Astrocyte of the hippocampus (primary cell): ENCODE measurements at places on chromosomes 6 and 20.

DNA sequence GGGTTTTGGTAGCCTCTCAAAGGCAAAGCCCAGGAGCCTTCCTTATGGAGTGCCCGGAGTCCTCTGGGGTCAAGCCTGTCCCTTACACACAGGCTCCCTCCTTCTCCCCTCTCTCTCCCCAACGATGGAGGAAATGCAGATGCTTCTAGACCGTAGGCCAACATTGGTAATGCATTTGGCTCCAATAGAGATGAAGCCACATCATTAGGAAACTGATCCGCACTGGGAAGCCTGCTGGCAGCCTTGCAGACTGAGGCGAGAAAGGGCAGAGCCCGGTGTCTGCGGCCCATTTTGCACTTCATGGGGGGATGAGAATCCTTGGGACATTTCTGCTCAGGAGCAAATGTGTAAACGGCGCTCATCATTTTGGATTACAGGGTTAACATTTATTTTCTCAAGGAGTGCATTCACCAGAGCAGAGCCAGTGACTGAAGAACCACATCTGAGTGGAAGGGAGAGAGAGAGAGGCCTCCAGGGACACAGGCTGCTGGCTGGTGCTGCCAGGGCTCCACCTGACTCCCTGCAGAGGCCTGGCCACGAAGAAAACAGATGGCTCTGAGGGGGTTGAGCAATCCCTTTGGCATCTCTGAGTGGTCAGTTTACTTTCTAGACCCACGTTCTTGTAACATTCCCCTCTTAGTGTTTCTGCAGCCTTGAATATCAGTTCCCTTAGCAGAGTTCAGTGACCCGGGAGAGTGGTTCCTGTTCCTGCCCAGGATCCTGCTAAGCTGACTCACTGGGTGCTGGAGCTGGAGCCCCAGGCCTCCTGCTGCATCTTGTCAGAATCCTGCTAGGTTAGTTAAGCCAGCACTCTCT lies 4.4 kb upstream of the CST3 start:
- DNase-seq: peak; percentile 65

GRCh38 chr20:19830211-19830785 lies 72.2 kb downstream of the RIN2 start:
- DNase-seq: no peak

- no peak for DNase-seq
These were observed 598.3 kb downstream of the PKHD1 start for GRCh38 chr6:51489133-51489532.

DNA sequence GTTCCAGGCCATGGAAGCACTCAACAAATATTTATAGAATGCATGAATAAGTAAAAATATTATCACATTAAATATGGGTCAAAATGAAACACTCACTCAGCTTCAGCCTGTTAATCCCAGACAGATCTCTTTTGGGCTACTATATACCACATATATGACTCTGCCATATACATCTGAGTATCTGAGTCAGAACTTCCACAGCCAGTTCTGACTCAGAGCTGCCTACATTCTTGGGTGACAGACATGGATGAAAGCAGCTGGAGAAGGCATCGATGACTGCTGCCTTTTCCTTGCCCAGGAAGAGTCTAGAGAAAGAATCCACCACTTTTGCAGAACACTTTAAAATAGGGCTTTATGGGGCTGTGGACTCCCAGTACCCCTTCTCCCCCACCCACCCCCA lies 11.5 kb upstream of the PDYN start:
- no peak for DNase-seq

- DNase-seq: no peak
These were observed 57.6 kb upstream of the CCN6 start for GRCh38 chr6:111996144-111996865.

- DNase-seq: peak; percentile 80
These were observed 102.6 kb downstream of the LAMP5 start for GRCh38 chr20:9616833-9617461.

GRCh38 chr20:30594112-30594511 lies 663.4 kb upstream of the DEFB115 start:
- no peak for DNase-seq

GRCh38 chr6:43242908-43243663 lies at the start of gene TTBK1:
TTBK1 (plus strand) TSS chr6:43243481; CDS start chr6:43246661, 3,180 bp downstream.
- peak; percentile 32 for DNase-seq

DNA sequence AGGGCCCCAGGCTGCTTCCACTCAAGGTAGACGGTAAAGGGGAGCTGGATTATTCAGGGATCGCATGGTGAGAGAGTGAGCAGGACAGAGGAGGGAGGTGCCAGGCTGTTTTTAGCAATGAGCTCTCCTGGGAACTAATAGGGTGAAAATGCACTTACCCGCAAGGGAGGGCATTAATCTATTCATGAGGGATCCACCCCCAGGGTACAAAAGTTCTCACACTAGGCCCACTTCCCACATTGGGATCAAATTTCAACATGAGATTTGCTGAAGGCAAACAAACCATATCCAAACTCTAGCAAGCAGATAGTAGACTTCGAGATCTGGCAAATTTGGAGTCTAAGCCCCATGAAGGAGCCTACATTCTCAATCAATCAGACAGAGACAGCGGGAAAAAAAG lies 408.6 kb downstream of the RNF144B start:
- DNase-seq: no peak

- no peak for DNase-seq
These were observed 23.9 kb upstream of the TOP1 start for GRCh38 chr20:41004531-41005360.

DNA sequence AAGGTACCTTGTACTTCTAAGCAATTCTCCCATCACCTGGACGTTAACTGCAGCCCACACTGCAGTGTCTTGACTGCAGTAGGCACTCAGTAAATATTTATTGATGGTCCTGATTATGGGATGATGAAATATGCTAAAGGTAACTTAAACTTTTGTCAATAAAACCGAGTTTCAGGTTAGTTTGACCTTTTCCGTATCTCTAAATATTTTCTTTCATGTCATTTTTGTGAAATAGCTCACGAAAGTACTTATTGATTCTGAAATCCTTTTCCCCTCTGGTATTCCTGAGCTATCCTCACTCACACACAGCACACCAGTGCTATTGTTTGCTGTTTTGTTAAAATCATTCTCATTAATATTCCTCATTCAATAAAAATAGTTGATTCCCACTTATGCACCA lies 149.4 kb upstream of the ESR1 start:
- no peak for DNase-seq

GRCh38 chr6:37279366-37280134 lies 21.6 kb upstream of the TMEM217 start:
- DNase-seq: peak; percentile 16

- peak; percentile 81 for DNase-seq
These were observed 15.1 kb downstream of the HMGN4 start for GRCh38 chr6:26553264-26553634.

- no peak for DNase-seq
These were observed 127.4 kb upstream of the SPACA1 start for GRCh38 chr6:87920245-87920644.

GRCh38 chr6:156779206-156780094 lies 2.3 kb downstream of the ARID1B start:
- DNase-seq: peak; percentile 74

- no peak for DNase-seq
These were observed 20.5 kb upstream of the SUPT3H start for GRCh38 chr6:45398075-45398813.

DNA sequence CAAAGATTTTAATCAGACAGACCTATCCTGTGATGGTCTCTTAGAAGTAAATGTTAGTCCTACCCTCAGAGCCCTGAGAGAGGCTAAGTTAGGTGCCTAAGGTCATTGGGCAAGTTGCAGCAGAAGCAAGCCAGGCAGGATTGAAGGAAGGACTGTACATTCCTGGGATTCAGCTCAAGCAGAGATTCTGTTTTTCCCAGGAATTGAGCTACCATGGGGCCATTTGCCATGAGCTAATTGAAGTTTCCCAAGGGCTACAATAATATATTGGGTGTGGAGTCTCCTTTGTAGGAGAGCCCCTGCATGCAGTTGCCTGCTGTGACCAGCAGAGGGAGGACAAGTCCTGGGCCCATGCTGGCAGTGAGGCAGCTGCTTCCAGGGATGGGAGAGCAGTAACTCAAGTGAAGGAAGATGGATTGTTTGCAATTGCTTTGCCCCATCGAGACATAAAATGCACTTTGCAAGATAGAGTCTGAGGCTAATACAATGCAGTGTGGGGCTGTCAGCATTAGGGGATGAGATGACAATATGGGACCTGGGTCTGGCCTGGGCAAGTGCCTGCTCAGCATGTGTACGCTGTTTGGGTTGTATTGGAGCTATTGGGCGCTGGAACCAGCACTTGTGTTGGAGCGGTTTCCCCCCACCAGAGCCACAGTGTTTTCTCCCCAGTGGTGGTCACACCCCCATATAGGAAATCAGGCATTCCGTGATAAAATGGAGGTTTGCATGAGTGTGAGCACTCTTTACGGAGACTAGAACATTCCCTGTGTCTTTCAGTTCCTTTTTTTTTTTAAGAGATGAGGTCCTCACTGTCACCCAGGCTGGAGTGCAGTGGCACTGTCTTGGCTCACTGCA lies 27.9 kb downstream of the DNMT3B start:
- DNase-seq: peak; percentile 87

DNA sequence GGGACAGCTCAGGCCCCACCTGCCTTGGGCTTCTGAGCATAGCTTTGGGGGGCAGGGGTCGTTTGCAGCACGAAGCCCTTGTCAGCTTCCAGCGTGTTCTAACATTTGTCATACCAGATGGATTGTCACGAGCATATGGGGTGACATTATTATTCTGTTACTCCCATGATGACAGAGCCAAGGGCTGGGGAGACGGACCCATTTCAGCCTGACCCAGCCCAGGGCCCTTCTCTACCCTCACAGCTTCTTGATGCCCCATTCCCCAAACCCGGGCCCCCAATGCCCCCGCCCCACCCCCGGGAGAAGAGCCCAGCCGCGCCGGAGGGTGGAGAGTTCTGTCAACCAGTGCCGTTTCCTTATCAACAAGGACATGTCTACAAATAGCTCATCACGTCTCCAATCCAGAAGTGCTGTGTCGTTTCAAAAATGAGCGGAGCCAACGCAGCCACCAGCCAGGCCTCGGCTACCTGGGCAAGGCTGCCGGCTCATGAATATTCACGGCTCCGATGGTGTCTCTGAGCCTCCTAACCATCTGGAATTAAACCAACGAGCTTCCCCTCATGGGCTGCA lies 9.6 kb upstream of the CHRNA4 start:
- DNase-seq: no peak

DNA sequence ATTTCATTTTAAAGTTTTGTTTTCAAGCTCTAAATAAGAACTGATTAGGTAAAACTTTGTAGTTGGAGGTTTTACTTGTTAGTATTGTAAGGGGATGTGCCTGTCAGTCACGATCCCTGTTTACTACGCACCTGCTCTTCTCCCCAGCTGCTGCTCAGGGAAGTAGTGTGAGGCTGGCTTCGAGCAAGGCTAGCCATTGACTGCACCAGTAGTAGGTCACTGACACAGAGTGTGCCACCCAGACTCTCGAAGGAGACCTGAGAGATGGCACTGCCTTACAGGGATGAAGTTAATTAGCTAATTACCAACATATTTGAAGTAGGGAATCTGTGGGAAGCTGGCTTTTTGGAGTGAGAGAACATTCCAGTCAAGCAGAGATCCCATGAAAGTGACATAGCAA lies 89.2 kb downstream of the DNAH8 start:
- no peak for DNase-seq
